ENCODE measurements at places on chromosomes 6 and 20.
A peak's percentile ranks its signal among the peaks of the same experiment; 100 is the strongest.

- peak; percentile 4 for DNase-seq
Measured at GRCh38 chr6:35765739-35766138, 10.7 kb upstream of the CLPSL2 start.

GRCh38 chr6:105014954-105015353 lies 58.0 kb downstream of the LIN28B start:
- DNase-seq: no peak

GRCh38 chr6:90739802-90740201 lies 152.9 kb upstream of the MAP3K7 start:
- DNase-seq: no peak

DNA sequence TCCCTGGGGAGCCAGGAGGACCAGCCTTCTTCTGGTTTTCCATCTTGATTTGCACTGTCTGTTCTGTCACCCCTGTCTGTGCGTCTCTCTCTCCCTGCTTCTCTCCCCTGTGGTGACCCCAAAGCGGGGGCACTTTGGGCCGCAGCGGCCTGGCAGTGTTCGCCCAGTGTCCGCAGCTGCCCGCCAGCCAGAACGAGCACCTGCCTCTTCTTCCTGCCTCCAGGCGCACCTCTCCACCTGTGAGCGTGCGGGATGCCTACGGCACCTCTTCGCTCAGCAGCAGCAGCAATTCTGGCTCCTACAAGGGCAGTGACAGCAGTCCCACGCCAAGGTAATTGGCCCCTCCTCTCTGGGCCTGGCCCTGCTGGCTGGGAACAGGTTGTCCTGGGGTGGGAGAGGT lies 30.8 kb downstream of the SNPH start:
- no peak for DNase-seq

DNA sequence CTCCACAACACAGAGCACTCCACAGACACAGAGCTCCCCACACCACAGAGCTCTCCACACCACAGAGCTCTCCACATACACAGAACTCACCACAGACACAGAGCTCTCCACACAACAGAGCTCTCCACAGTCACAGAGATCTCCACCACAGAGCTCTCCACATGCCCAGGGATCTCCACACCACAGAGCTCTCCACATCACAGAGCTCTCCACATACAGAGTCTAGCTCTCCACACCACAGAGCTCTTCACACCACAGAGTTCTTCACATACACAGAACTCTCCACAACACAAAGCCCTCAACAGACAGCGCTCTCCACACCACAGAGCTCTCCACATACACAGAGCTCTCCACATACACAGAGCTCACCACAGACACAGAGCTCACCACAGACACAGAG lies 55.3 kb downstream of the ERMARD start:
- DNase-seq: no peak
